ENCODE measurements at places on chromosomes 7 and 10.

DNA sequence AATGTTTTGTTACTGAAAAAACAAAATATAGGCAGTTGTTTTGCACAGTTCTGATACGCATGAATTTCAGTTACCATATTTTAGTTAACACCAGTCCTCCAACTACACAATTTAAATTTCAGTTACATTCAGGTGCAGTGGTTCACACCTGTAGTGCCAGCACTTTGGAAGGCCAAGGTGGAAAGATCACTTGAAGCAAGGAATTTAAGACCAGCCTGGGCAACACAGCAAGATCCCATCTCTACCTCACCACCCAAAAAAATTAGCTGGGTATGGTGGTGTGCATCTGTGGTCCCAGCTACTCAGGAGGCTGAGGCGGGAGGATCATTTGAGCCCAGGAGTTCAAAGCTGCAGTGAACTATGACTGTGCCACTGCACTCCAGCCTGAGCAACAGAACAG lies 45.3 kb downstream of the ABI1 start:
- no peak for DNase-seq

- no peak for DNase-seq
Observed at GRCh38 chr10:5698062-5698461, 13.4 kb downstream of the TASOR2 start.

- DNase-seq, result no peak
Observed at GRCh38 chr7:23357190-23358093, 58.3 kb downstream of the MALSU1 start.

DNA sequence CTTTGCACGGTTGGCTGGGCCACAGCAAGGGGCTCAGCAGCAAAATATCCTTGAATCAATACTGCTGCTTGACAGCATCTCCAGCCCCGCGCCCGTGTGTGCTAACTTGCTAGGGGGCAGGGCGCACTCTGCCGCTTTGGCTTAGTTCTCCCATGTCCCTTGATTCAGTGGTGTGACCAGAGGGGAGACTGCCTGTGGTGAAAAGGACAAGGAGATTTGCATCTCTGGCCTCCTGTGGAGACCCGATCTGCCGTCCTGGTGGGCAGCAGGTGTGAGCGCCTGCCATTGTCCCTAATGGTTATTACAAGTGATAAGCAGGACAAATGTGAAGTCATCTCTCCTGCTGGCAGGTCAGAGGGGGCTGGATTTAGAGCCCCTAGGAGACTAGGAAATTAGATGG lies 500.2 kb upstream of the GALNT17 start:
- no peak for DNase-seq

GRCh38 chr10:15571575-15571974 lies 148.1 kb downstream of the ITGA8 start:
- DNase-seq, result no peak

- no peak for DNase-seq
Observed at GRCh38 chr10:63416376-63416775, 49.4 kb downstream of the JMJD1C start.

- no peak for DNase-seq
Observed at GRCh38 chr7:42858570-42858969, 53.3 kb downstream of the C7orf25 start.

DNA sequence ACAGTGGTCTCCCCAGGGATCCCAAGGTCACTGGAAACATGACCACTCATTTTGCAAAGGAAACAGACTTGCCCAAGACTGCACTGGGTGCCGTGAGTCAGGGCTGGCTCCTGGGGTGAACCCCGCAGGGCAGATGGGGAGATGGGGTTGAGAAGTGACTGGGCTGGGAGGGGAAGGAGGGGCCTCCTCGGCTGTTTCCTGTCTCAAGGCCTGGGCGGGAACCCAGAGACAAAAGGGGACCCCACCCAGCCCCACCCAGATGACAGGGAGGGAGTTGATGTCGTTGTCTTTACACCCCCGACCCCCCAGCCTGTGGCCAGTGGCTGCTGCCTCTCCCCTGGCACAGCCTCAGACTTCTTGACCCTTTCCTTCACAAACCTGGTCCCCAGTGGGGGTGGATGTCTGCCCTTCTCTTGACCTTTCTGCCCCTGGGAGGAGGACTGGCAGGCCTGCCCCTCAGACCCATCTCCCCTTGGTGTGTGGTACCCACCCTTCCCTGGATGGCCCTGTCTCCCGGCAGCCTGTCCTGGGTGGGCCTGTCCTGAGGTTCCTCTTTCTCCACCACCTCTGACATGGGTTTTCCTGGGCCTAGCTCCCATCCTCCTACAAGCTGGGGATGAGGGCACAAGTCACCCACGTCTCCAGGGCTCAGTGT lies 1.4 kb downstream of the MYO1G start:
- DNase-seq, result no peak

- DNase-seq, result no peak
Observed at GRCh38 chr7:153036396-153037063, 277.0 kb downstream of the ACTR3B start.

GRCh38 chr10:26931223-26931622 lies 70.5 kb upstream of the ABI1 start:
- no peak for DNase-seq

DNA sequence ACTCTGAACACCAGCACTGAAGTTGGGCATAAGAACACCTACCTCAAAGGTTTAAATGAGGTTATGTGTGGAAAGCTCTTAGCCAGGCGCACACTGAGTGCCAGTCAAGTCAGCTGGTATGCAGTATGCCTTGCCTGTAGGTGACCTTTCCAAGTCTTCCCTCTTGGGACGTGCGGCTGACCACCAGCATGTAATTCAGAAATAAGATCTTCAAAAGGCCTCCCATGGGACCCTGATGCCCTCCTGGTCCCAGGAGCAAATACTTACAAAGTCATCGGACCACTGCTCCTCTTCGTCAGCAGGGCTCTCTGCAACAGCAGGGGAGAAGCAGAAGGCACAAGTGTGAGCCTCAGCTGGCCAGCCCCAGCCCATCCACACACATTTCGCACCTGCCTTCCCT lies 40.8 kb downstream of the BLNK start:
- no peak for DNase-seq

- no peak for DNase-seq
Observed at GRCh38 chr7:116209561-116210070, 723 bp upstream of the TES start.

- no peak for DNase-seq
Observed at GRCh38 chr7:8290645-8291308, 28.8 kb upstream of the ICA1 start.

GRCh38 chr7:110356438-110356837 lies 734.5 kb upstream of the LRRN3 start:
- DNase-seq, result no peak

DNA sequence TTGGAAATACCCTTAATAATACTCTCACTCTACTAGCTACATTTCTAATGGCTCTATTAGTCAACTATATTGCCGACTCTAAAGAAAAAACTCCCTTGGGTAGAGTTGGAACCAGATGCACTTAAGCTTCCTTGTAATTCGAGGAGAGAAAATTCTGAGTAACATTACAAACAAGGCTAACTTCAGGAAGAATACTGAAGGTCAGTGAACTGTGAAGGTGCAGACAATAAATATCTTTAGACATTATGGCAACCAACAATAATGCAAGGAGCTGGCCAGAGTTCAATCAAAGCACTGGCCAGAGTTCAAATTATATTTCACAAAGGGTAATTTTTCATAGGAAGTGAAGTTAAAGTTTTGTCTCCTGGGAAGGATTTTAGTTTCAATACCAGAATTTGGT lies 40.7 kb upstream of the MRLN start:
- DNase-seq, result no peak

- DNase-seq, result no peak
Observed at GRCh38 chr7:93955304-93955703, 33.8 kb downstream of the GNG11 start.

DNA sequence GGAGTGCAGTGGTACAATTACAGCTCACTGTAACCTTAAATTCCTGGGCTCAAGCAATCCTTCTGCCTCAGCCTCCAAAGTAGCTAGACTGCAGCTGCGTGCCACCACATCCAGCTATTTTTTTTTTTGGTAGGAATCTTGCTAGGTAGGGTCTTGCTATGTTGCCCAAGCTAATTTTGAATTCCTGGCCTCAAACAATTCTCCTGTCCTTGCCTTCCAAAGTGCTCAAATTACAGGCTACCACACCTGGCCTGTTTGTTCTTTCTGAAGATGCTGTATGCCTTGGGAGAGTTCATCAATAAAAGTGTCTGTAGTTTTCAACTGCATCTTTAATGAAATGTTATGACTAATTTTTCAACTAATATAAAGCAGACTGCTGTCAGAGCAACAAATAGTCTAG lies 452 bp downstream of the SAMD9 start:
- DNase-seq, result no peak

GRCh38 chr10:129344731-129345355 lies 122.2 kb upstream of the MGMT start:
- no peak for DNase-seq

GRCh38 chr7:95476072-95476847 lies 9.5 kb upstream of the ASB4 start:
- no peak for DNase-seq

GRCh38 chr7:42014625-42015618 lies 222.1 kb downstream of the GLI3 start:
- DNase-seq, result no peak

- no peak for DNase-seq
Observed at GRCh38 chr10:133327651-133328357, 8.9 kb downstream of the CALY start.

DNA sequence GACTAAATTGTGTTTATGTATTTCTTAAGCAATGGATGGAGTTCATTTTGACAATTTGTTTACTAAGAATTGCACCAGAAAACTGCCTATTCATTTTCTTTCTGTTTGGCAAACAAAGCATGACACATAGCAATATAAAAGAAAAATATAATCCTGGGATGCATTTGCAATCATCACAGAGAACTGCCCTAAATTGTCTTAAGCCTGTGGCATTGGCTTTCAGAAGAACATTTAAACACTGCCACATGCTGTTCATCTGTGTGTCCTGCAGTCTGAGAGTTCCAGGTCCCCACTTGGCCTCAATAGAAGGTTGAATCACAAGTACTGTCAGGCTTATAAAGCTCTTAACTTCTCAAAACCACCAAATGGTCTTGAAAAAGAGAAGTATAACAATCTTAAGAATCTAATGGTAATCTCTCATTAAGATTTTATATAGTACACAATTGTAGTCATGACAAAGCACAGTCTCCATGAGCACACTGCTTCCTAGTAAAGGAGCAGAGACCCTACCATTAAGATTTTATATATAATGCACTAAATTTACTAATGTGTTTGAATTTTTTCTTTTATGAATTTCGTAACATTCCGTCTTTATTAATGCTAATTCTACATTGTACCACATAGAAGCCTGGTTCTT lies 29.9 kb downstream of the RNLS start:
- no peak for DNase-seq

- DNase-seq, result no peak
Observed at GRCh38 chr7:151228024-151228866, 1.2 kb upstream of the ABCF2 start.

GRCh38 chr10:33129141-33129995 lies 171.3 kb upstream of the ITGB1 start:
- no peak for DNase-seq

- no peak for DNase-seq
Observed at GRCh38 chr10:6618340-6618739, 38.3 kb upstream of the PRKCQ start.

GRCh38 chr7:137343281-137343841 lies at the start of gene PTN:
TSS of gene PTN (minus strand) at chr7:137343733. CDS start at chr7:137254973, 88,760 bp downstream.
- DNase-seq, result peak; percentile 53

DNA sequence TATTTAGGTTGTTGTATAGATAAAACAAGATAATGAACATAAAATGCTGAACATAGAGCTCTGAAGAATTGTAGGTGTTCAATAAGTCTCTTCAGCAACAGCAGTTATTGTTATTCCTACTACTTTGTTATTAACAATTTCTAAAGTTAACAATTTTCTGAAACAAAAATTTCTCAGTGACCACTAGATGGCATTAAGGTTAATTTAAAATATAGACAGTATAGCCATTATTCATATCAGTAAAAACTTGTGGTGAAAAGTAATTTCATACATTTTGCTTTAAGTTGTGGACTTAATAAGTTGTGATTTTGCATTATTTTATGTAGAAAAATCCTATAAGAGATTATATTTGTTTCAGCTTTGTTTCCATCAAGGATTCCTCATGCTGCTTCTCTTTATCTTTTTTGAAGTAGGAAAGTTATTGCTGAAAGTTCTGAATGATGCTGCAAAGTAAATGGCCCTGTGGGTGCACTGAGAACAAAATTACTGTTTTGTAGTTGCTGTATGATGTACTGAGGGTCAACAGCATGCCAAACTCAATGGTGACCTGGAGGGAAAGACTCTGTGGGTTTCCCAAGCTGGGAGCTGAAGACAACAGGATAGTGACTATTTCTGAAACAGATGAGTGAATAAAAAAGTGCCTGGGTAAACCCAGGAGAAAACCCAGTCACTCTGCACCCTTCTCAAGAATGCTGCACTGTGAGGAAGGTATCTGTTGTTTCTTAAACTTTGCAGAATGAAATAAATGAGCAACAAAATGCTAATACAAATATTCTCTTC lies 253.6 kb downstream of the KIF20B start:
- DNase-seq, result no peak

DNA sequence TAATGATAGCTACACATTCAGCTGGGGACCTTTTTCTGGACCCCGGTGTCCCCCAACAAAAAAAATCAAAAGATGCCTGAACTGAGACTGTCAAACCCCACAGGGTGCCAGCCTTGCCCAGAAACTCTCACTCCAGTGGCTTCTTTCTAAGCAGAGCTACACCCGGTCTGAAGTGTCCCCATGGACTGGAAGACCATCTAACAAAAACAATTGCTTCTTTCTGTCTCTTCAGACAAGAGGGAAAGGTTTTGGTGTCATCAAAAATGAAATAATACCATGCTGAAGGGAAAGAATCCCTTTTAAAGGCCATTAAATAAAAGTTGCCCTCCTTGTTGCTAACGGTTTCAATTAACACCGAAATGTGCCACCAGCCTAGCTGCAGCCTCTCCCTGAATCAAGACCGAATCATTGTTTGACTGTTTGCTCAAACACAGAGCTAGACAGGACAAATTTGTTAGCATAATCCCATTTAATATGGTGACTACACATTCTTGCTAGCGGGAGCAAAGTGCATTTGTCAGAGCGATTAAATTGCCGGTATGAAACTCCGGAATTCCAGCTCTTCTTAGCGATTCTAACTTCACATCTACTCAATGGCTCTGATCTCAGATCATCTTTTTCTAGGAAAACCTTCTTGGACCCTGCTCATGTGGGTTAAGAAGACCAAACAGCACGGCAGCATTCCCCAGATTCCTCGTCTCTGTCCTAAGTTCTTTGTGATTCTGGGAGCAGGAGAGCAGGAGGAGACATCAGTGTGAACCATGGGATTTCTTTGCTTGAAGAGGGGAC lies 397.5 kb upstream of the PRKCQ start:
- no peak for DNase-seq

DNA sequence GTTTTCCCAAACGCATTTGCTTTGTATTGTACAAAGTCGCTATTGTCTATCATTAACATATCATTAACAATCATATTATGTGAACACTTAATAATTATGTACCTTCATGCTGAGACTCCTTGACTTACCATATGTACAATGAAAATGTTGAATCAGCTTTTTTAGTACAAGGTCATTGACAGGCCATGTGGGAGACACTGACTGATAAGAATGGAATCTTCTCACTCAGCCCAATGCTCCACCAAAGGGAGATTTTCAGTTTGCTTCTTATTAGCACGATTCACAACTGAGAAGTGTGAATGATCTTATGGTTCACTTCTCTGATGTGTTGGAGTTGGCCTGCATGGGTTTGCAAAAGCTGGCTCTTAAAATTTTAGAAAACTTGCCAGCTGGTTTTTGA lies 253.5 kb upstream of the TEX47 start:
- no peak for DNase-seq

GRCh38 chr7:112668561-112668960 lies 121.6 kb downstream of the TMEM168 start:
- no peak for DNase-seq

All from right renal pelvis (tissue), 4 donors.